ENCODE measurements at places on chromosomes 2 and 18.
A peak's percentile ranks its signal among the peaks of the same experiment; 100 is the strongest.

DNA sequence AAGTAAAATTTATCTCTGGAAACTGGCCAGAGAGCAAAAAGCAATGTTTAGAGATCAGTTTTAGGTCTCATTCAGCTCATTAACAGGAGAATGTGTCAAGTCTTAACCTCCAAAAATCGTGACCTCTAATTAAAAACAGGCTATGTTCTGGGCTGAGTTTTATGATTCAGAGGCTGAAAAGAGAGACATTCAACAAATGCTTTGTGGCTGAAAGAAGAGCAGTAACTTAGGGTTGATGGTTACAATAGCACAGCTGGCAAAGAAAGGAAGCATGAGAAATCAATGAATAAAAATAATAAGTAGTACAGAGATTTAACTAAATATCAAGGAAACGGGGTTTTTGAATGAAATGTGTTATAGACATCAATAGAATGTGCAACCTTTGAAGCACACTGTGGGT, 13.1 kb downstream of the TGIF1 start:
- DNase-seq: no peak

DNA sequence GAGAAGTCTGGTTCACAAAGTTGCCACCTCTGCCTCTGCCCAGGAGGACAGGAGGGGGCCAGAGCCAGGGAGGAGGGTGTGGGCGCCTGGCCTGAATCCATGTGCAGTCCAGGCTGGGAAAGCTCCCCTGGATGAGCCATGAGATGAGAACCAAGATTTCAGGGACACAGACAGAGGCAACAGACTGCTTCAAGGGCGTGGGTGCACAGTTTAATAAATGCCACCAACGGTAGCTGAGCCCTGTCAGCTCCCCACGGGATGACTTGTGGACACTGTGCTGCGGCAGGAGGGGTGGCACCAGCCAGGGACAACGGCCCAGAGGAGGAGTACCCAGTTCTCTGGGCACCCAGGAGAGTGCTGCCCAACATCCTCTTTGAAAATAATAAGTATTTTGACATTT, 15.2 kb downstream of the CAPG start:
- DNase-seq: no peak

DNA sequence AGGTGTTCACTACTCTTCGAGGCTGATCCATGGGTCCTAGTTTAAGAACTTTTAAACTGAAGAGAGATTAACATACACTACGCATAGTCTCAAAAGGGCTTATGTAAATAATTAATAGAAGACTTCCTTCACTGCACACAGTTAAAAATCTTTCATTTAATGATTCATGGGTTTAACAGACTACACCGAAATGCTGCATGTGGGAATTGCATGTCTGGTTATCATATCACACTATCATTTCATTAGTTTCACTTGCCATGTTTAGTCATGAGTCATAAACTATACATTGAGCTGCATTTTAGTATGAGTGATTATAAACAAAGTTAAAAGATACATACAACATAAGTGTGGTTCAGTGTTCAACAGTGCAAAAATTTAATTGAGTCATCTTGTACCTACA, 31.2 kb downstream of the GLS start:
- peak; percentile 19 for DNase-seq

DNA sequence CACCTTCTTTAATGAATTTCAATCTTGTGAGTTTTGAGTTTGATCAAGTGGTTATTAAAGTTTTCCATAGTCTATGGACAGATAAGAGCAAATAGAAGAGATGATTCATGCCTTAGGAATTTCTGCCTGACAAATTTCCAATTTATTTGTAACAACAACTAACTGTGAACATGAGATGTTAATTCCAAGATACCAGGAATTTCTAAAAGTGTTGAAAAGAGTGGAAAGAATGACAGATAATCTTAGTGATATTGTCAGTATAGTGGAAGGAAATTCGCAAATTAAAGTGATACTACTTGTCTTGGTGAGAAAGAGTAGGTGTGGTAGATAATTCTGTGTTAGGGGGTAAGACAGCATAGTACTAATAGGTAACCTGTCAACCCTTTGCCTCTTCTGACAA, 82.4 kb downstream of the AGPS start:
- no peak for DNase-seq

- DNase-seq: no peak
Measured at GRCh38 chr2:222058819-222059445, 239.9 kb downstream of the PAX3 start.

DNA sequence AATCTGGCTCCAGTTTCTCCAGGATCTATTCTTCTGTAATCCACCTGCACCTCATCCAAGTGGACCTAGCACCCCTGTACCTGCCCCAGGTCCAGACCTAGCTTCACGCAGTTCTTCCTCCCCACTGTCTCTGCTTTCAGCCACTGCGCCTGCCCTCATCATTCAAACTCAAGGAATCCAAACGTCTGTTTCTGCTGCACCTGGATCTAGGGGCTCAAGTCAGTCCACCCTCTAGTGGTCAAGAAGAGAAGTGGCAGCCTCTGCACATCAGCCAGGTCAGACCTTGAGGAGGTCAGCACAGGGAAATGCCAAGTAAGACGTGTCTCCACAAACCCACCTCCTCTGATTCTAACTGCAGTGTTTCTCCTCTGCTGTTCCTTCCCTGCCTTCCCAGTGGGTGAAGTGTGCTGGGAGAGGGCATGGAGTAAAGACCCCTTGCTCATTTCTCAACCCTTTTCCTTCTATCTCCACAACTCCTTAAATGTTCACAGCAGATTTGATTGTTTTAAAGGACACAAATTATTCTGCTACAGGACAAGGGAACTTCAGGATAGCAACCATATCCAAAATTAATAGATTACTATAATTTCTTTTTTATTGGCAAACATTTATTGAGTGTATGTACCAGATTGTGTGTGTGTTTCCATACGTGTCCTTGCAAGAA, 8.6 kb upstream of the RNF152 start:
- DNase-seq: peak; percentile 43

DNA sequence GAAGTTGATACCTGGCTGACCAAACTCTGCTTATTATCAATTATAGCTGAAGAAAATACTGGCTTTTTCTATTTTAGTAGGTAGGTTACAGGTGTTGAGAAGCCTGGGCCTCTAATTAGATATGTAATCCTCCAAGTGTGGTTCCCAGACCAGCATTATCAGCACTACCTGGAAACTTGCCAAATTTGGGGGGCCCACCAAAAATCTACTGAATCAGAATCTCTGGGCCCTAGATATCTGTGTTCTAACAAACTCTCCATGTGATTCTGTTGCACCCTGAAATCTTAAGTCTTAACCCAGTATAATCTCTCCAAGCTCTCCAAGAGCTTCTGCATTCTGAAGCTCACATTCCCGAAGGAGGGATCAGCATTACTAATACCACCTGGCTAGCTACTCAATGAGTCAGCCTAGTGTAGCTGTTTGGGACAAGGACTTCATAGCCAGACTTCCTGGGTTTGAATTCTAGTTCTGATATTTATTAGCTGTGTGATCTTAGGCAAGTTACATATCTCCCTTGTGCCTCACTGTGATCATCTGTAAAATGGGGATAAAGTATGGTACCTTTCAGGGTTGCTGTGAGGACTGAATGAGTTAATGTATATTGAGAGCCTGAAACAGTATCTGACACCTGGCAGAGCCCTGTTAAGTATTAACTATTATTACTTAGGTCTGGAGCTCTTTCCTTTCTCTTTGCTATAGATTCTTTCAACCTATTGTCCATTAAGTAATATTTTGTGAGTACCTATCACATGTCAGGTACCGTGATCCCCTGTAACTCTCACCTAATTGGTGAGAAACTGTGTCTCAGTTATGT, 94.1 kb upstream of the CD302 start:
- DNase-seq: peak; percentile 63

DNA sequence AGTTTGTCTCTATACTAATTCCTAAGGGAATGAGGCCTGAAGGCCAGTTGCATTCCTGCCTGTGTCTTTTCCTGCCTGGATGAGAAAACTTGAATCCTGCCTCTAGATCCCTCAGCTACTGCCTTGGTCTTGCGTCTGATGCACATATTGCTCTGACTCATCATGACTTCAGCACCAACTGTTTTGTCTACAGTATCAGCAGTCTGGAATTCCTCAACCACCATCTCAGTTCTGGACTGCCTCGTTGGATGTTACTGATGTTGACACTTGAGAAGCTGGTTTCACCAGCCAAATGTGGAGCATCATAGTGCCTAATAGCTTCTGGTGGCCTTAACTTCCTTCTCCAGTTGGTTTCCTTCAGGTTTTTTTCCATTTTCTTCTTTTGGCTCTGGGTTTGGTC, 211.0 kb downstream of the CTNNA2 start:
- DNase-seq: no peak

GRCh38 chr2:172970660-172971059, 105.0 kb upstream of the MAP3K20 start:
- DNase-seq: no peak

GRCh38 chr18:27138079-27138478, 47.0 kb downstream of the CHST9 start:
- no peak for DNase-seq

GRCh38 chr2:88897715-88898114, 206.2 kb downstream of the RPIA start:
- peak; percentile 13 for DNase-seq

GRCh38 chr2:57434441-57434840, 612.2 kb upstream of the VRK2 start:
- no peak for DNase-seq

DNA sequence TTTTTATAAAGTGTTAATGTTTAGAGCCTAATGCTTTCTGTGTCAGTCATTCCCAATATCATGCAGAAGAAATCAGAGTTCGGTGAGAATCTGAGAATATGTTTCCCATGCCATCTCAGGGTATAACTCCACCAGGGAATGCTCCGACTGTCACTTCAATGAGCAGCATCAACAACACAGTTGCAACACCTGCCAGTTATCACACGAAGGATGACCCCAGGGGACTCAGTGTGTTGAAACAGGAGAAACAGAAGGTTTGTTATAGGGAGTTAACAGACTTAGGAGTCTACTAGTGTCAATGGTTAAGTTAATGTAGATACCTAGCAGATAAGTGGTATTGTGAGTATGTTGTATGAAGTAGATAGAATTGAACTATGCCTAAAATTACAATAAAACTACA, 31.0 kb downstream of the VAPA start:
- DNase-seq: no peak

All from Daoy (cell line).